ENCODE measurements at places on chromosomes 7 and 10.

DNA sequence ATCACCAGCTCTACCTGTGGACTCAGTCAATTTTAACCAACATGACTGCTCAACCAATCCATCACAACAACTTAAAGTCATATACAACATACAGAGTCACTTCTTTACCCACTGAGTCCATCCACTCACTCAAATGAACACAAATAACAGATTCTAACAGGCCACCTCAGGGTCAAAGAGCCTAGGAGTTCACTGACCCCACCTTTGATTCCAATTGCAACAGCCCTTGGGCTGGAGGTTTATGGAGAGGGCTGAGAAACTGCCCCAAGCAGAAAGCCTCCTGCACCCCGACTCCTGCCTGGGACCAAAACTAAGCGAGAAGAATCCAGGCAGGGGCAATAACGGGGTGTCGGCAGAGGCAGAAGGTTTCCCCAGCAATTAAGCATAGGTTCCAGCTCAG lies 263.8 kb downstream of the PARD3 start:
- no peak for DNase-seq

GRCh38 chr10:60239228-60239627 lies 150.4 kb downstream of the ANK3 start:
- no peak for DNase-seq

DNA sequence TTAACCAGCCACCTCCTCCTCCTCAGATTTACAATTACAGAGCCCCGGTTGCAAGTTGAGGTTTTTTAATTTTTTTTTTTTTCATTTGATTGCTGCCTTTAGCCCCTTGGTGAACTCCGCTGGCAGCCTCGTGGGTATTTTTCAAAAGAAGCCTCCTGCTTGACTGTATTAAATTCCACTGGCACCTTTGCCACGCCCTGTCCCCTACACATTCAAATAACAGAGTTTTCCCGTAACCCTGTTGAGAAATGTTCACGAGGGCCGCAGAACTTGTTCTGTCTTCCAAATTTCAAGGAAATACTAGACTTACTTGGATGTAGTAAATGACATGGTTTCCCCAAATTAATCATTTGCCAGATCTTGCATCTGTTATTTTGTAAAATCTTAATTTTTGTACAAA lies 167.0 kb downstream of the ARID5B start:
- no peak for DNase-seq

GRCh38 chr10:29522061-29522855 lies 112.5 kb downstream of the SVIL start:
- no peak for DNase-seq
